T-helper 9 cell (primary cell): ENCODE measurements at places on chromosomes 13 and 19.

DNA sequence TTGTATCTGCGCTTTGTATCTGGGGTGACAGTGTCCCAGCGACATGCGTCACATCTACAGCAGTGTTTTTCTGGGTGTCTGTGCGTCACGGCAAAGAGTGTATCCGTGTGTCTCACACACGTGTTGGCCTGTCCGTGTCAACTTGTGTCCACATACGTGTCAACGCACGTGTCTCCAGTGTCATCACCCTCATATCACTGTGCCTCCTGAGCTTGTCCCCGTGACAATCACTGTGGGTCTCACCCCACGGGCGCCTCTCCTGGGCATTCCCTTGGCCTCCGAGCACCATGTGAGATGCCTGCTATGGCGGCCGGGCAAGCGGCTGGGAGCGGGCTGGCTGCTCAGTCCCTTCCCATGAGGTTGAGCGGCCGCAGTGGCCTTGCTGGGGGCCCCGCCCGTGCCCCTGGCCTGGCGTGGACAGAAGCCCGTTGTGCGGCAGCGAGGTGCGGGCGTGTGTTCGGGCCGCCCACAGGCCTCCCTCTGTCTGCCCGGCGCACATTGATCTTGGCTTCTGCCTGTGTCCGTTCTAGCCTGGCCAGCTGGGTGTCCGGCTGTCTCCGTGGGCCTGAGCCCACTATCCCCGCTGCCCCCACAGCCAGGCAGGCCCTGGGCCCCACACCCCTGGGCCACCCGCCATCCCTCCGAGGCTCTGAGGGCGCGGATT, 6.4 kb downstream of the NFIX start:
- no peak for DNase-seq

GRCh38 chr13:46603165-46603603, 50.2 kb downstream of the LRCH1 start:
- no peak for DNase-seq

DNA sequence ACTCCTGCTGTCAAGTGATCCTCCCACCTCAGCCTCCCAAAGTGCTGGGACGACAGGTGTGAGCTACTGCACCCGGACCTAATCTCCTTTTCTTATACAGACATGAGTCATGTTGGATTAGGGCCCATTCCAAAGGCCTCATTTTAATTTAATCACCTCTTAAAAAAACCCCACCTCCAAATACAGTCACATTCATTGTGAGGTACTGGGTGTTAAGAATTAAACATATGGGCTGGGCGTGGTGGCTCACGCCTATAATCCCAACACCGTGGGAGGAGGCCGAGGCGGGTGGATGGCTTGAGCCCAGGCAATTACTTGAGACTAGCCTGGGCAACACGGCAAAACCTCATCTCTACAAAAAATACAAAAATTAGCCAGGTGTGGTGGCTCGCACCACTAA, 46.6 kb downstream of the PIN1 start:
- DNase-seq: no peak

DNA sequence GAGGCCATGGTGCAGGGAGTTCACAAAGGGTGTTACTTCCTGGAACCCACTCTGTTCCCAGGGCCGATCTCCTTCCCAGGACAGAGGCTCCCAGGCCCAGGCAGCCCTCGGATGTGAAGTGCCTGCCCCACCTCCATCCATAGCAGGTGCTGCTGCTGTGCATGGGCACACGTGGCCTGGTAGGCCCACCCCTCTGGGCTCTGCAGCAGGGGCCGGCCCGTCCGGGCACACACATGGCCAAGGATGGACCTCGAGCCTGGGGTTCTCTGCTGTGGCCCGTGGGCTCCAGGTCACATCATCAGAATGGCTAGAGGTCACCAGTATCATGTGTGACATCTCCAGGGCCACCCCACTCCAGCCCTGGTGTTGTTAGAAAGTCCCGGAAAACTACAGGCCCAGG, 71.8 kb downstream of the GADD45B start:
- DNase-seq: no peak

DNA sequence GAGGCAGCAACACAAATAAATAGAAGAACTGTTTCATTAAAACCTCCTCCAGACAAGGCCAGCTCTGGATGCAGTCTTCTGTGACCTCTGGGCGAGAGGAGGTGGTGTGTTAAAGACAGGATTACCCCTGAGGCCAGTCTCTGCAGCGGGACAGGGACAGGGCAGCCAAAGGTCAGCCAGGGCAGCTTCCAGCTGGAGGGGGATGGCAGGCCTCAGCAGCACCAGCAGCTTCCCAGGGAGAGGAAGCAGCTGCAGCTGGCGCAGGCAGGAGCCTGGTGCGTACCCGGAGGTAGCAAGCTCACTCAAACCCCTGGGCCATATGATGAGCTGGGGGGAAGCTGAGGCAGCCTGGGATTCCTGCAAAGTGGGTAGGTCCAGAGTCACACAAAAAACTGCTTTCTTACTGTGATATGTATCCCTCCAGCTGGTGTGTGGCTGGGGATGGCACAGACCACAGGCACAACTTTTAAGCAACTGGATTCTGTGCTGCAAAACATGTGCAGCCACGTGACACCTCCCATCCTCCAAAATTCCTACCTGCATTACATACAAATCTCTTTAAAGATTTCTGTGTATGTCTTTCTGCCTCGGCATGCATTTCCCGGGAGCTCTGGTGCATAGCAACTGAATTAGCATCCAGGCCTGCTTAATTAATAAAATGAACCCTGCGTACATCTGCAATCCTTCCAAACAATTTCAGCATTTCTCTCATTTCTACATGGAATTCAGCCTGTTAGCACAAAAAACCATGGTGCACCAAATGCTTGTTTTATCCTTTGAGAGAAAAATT, 238.3 kb upstream of the MAB21L1 start:
- no peak for DNase-seq

- no peak for DNase-seq
Observed at GRCh38 chr13:74301258-74301935, 167.2 kb upstream of the KLF12 start.

DNA sequence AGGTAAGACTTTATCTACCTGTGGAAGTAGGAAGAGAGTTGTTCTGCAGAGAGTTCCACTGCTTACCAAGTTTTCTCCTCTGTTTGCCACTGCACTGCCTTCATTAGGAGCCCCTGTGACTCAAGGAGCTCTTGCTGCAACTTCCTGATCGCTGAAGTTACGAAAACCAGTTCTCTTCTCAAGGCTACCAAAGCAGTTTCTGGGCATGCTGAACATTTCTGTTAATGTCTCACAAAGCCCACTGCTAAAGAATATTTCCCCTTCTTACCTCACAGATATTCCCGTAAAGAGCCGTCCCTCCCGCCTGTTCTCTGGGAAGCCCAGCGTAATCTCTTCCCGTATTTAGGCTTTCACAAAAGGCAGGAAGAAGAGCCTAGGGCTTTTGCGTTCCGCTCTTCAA, 82.6 kb upstream of the OXGR1 start:
- no peak for DNase-seq

DNA sequence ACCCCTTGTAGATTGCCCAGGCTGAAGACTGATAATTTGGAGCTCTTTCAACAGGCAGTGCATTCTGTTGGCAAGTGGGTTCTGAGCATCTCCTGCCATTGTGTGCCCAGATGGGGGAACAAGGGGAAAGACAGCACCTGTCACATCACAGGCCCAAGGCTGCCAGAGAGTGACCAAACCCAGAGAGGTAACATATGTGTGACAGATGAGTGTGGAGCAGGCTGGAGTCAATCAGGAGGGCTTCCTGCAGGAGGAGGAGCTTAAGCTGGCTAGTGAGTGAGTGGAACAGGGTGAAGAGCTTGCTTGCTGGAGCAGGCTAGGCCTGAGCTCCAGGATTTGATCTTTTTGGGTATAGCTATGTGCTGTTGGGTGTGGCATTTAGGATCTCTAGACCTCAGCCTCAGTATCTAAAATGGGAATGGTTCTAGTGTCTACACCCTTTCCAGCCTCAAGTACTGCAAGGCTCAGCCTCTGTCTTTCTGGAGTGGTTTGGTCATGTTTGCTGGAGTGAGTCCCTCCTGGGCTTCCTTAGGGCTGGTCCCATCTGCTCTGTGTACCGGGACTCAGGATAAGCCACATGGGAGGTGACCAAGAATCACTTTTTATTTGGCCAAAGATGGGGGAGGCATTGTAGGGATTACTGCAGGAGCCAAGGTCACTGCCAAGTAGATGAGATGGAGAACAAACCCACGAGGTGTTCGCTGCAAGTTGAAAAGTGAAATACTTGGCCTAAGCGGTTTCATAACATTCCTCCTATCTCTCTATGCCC, 152.4 kb upstream of the TSHZ3 start:
- no peak for DNase-seq

GRCh38 chr13:42832341-42833096, 51.1 kb downstream of the FAM216B start:
- DNase-seq: no peak

GRCh38 chr19:30552593-30552992, 180.4 kb downstream of the ZNF536 start:
- no peak for DNase-seq
